CD8-positive, alpha-beta T cell (primary cell): ENCODE measurements at places on chromosomes 11 and 22.
A peak's percentile ranks its signal among the peaks of the same experiment; 100 is the strongest.

GRCh38 chr11:61336171-61336935 lies 3.3 kb downstream of the TKFC start:
- DNase-seq = peak; percentile 81

- no peak for DNase-seq
Measured at GRCh38 chr22:48758881-48759875, 1068.5 kb downstream of the BRD1 start.

DNA sequence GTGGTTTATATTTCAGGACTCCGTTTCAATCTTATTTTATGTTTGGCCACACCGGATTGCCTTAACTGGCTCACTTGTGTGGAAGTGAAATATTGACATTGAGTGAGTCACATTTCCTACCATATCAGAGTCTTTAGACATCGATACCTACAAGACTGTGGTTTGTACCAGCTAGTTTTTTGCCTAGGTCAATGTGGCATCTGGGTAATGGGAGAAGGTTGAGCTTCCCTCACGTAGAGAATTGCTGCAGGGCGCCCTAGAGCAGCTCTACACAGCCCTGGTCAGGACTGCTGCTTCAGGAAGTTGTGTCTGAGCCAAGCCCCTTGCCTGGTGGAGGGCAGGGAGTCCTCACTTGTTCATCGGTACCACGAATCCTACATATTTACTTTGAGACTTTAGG lies 1.6 kb downstream of the GRAMD1B start:
- no peak for DNase-seq

DNA sequence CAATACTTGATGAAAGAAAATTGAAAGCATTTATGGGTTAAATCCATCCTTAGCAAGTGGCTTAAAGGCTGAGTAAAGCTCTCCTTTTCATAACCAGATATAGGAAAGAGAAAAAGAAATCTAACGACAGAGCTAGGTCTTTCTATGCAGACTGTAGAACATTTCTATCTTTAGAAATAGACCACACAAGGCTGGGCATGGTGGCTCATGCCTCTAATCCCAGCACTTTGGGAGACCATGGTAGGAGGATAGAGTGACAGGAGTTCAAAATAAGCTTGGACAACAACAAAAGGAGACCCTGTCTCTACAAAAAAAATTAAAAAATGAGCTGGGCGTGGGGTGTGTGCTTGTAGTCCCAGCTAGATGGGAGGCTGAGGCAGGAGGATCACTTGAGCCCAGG lies 90.7 kb downstream of the APOL5 start:
- no peak for DNase-seq
